ENCODE measurements at places on chromosomes 3 and 15.

DNA sequence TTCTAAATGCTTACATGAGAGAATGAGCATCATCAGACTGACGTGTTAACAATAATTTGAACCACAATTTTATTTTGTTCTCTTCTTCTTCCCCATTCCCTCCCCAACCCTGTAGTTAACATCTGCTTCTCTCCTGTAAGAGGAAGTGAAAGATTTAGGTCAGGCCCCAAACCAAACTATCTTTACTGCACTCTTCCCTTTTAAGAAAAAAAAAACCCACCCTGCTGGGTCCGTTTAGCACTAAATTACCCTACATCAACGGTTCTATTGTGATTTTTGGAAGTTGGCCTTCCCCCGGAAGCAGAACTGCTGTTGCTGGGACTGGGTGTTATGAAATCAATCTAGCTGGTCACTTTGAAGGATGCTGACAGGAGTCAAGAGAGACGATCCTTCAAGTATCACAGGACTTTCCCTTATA lies 49.4 kb downstream of the NFKBIZ start:
- DNase-seq: no peak

- no peak for DNase-seq
Observed at GRCh38 chr3:128197855-128198254, 44.6 kb downstream of the EEFSEC start.

- no peak for DNase-seq
Observed at GRCh38 chr3:41726891-41727290, 235.0 kb downstream of the ULK4 start.

DNA sequence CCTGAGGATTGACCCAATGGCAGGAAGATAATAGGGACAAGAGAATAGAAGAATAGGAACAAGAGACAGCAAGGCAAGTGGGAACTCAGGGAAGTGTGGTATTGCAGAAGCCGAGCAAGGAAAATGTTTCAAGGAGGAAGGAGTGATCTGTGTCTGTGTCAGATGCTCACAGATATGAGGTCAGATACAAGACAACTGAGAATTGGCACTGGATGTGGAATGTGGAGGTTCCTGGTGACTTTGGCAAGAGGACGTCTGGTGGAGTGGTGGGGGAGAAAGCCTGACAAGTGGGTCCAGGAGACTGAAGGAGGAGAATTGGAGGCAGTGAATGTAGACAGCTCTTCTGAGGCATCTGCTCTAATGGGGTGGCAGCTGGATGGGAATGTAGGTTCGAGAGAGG lies 24.1 kb downstream of the GYG1 start:
- no peak for DNase-seq

DNA sequence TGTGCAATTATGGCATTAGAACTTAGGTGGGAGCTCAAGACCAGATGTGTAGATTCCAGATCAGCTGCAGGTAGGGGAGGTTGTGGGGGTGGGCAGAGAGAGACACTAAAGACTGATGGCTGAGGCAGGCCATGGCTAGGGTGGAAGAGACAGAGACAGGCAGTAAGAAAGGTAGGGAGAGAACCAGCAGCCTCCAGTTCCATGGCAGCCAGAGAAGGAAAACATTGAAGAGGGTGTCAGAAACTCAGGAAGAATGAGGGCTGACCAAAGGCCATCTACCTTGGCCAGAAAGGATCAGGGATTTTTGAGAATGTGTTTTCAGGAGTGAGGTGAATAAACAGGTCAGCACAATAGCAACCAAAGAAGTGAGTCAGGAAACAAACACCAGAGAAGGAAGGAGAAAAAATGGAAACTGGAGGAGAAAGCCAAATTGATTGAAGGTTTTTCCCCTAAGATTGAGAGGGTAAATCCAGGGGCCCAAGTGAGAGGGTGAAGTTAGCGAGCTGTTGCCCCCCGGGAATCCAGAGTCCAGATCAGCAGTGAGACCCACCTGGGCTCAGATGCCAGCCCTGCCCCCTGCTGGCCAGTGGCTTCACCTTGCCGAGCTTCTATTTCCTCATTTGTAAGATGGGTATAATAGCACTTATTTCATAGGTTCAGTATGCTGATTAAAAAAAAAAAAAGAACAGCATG lies 41.0 kb downstream of the ABHD2 start:
- DNase-seq: no peak

DNA sequence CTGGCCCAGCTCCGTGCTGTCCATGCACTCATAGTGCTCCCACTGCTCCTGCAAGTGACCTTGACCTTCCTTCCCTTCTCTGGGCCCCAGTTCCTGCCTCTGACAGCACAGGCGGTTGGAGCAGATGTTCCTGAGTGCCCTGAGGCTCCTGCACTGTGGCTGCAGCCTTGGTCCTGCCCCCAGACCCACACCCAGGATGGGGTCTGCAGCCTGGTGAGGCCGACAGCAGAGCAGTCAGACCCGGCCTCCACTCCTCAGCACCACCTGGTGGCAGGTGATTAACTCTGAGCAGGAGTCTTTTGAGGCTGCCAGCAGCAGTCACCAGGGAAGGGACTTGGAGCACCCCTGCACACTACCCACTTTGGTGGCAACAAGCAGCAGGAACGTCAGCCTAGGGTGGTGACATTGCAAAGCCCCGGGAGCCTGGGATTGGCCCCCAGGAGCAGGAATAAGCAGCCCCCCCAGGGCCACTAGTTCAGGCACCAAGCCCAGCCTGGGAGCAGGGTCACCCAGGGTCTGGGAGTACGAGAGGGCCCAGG lies 64.6 kb downstream of the CYP11A1 start:
- peak; percentile 7 for DNase-seq

- no peak for DNase-seq
Observed at GRCh38 chr15:57591822-57592367, at the start of gene MYZAP. Gene MYZAP (plus strand): TSS chr15:57591904. CDS start chr15:57592035, 131 bp downstream.

GRCh38 chr3:197132916-197133530 lies 103.4 kb upstream of the MELTF start:
- DNase-seq: no peak

- no peak for DNase-seq
Observed at GRCh38 chr3:188316021-188316722, 162.2 kb downstream of the LPP start.

DNA sequence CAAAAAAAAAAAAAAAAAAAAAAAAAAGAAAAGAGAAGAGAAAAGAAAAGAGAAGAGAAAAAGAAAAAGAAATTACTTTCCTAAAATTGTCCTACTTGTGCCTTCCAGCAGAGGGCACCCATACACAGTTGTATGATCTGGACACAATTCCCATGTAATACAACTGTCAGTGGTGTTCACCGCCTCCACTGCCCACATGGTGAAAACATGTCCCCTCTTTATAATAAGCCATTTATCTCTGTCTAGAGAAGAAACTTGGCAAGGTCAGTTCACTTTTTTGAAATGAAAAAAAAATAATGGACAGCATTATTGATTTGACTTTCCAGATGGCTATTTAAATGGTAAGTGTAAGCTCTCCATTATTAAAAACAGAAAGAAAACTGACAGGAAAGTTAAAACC lies 459.4 kb downstream of the GBE1 start:
- peak; percentile 20 for DNase-seq

DNA sequence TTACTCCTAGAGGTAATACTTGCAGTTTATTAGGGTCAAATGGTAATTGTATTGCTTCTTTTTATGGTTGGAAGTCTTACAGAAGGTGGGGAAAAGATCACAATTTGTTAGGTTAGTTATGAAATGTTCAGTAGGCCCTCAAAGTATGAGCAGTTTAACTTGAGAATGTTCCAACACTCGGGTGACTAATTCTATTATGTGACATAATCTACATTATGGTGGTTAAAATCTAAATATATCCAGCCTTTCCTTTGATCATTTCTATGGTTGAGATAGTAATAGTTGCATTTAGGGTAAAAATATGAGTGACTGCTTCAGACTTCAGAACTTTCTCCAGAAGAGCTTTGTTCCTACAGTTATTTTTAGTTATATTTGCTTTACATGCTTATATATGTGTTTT lies 19.6 kb upstream of the FBXO22 start:
- no peak for DNase-seq

DNA sequence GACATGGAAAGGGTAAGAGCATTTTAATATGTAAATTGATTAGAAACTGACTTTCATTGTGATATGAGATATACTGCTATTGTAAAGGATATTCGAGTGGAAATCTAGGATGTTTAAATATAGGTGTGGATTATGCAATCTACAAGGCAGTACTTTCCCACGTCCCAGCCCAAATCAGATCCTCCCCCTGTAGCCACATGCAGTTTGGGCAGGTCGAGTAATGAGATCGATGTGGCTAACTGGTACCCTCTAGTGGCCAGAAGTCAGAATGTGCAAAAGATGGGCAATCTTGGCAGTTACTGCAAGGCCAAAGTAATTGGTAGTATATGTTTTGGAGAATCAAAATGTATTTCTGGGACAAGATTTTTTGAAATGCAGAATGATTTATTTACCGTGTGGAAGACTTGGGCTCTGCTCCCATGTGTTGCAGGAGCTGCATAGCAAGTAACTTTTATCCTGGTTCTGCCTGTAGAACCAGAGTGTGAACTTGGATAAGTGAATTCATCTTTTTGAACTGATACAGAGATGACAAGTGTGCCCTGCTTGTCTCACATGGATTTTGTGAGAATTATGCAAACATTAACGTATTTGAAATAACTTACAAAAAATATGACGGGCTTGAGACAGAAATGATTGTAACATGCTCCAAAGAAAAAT lies 94.5 kb upstream of the ADAMTSL3 start:
- peak; percentile 10 for DNase-seq

DNA sequence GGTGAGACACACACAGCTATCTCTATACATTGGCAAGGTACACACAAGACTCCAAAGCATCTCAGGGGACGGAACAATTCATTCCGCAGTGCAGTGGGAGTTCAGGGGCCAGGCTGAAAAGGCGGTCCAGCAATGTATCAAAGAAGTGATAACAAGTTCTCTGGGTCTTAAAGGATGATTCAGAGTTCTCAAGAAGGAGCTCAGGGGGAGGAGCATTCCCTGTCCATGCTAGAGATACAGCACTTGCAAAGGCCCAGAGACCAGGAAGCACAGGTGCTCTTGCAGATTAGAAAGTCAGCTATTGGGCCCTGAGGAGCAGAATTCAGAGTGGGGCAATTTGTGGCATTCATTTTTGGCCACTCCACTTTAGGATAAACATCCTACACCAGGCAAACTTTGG lies 34.9 kb downstream of the MECOM start:
- no peak for DNase-seq

DNA sequence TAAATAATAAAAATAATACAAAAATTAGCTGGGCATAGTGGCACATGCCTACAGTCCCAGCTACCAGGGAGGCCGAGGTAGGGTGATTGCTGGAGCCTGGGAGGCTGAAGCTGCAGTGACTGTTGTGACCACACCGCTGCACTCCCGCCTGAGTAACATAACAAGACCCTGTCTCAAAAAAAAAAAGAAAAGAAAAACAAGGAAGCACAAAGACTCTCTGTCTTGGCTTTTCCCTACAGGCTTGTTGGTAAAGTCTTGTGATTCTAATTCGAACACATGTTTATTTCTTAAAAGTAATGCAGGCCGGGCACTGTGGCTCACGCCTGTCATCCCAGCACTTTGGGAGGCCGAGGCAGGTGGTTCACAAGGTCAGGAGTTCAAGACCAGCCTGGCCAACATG lies 60.1 kb downstream of the CAPN3 start:
- DNase-seq: no peak

GRCh38 chr15:35450492-35450891 lies 95.5 kb downstream of the DPH6 start:
- DNase-seq: no peak

- DNase-seq: no peak
Observed at GRCh38 chr3:190424108-190424477, 25.6 kb downstream of the TMEM207 start.

- no peak for DNase-seq
Observed at GRCh38 chr3:49024449-49024848, 2.5 kb downstream of the NDUFAF3 start.

- DNase-seq: no peak
Observed at GRCh38 chr3:170322566-170323269, 34.8 kb upstream of the SKIL start.

- DNase-seq: no peak
Observed at GRCh38 chr15:36415643-36416042, 163.8 kb upstream of the CDIN1 start.

- DNase-seq: no peak
Observed at GRCh38 chr3:189108067-189108466, 63.7 kb upstream of the TPRG1 start.

DNA sequence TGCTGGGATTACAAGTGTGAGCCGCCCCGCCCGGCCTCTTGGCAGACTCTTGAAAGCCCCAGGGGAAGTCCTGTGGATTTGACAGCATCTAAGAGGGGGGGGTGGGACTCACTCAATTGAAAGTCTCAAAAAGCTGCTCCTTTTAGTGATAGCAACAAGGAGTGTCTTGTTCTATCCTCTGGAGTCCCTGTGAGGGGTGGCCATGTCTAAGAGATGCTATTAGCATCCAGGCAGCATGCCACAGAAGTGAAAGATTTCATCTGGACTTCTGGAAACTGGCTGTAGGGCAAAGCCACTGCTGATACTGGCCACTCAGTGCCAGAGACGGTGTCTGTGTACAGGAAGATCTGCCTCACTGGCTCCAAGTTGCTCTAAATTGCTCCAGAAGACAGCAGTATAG lies 74.0 kb downstream of the DHX36 start:
- DNase-seq: no peak

GRCh38 chr3:184636741-184637316 lies 75.0 kb downstream of the MAGEF1 start:
- no peak for DNase-seq

GRCh38 chr15:72271221-72271620 lies 1.1 kb downstream of the PARP6 start:
- DNase-seq: no peak

DNA sequence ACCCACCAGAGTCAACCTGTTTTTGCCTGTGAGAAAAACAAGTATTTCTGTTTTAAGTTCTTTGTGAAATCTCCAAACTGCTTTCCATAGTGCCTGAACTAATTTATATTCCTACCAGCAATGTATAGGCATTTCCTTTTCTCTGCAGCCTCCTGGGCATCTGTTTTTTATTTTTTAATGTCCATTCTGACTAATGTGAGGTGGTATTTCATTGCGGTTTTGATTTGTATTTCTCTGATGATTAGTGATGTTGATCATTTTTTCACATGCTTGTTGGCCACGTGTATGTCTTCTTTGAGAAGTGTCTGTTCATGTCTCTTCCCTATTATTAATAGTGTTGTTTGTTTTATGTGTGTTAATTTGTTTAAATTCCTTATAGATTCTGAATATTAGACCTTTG lies 820.5 kb downstream of the MCTP2 start:
- DNase-seq: no peak

- DNase-seq: no peak
Observed at GRCh38 chr3:41137686-41138111, 61.6 kb upstream of the CTNNB1 start.

DNA sequence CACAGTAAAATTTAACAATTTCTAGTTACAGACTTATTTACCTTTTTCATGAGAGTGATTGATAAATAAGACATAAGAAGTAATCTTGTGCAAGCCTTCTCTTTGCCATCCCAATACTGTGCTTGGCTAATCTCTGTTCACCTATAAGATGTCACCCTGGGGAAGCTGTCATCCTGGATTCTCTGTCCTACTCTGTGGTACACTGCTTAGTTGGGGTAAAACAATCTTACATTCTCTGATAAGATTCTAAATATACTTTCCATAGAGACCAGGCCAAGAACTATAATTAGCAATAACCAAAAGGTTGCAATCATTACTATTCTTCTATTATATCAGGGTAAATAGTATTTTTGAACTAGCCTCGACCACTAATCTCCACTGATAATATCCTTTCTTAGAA lies 1218.3 kb upstream of the CADM2 start:
- DNase-seq: no peak

- no peak for DNase-seq
Observed at GRCh38 chr3:22691856-22692628, 511.1 kb upstream of the UBE2E2 start.

GRCh38 chr3:157512534-157512933 lies 9.3 kb upstream of the VEPH1 start:
- no peak for DNase-seq
